ENCODE measurements at places on chromosomes 7 and 10. TPM values are rescaled to one million over a fixed set of nuclear protein-coding genes. Genes with fewer than 3 reads are reported as not detected.

Gene SPDYE16
- 1.3 TPM for total RNA-seq

Gene HECW1
- 5.0 TPM for total RNA-seq

Gene GUSB
- total RNA-seq, result 44.0 TPM

Gene WNT16
- not detected for total RNA-seq

Gene GSTO2
- 51.7 TPM for total RNA-seq

Gene SLC13A1
- total RNA-seq, result not detected

Gene PLEKHS1
- 0.31 TPM for total RNA-seq

Gene HOXA4
- 3.4 TPM for total RNA-seq

Gene ATAD1
- total RNA-seq, result 68.5 TPM

Gene TUBAL3
- total RNA-seq, result 2.5 TPM

Gene NIPSNAP2
- 136 TPM for total RNA-seq

Gene GPER1
- 3.4 TPM for total RNA-seq

DNA sequence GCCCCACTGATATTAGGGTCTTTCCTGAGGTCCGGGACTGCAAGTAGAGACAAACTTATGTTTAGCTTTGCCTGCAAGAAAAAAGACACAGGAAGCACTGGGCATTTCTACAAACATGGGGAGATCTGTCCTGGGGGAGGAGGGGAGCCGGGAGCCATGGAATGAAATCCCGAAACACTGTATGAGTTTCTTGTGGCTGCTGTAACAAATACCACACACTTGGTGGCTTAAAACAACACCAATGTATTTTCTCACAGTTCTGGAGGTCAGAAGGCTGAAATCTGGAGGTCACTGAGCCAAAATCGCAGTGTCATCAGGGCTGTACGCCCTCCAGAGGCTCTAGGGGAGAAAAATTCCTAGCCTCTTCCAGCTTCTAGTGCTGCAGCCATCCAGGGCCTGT is 114.0 kb upstream of the CHST15 start:
- no peak for DNase-seq

GRCh38 chr7:80637911-80638765 is at the start of gene CD36:
TSS of gene CD36 (plus strand) at chr7:80638642. CDS start at chr7:80646741, 8,099 bp downstream.
- no peak for DNase-seq

DNA sequence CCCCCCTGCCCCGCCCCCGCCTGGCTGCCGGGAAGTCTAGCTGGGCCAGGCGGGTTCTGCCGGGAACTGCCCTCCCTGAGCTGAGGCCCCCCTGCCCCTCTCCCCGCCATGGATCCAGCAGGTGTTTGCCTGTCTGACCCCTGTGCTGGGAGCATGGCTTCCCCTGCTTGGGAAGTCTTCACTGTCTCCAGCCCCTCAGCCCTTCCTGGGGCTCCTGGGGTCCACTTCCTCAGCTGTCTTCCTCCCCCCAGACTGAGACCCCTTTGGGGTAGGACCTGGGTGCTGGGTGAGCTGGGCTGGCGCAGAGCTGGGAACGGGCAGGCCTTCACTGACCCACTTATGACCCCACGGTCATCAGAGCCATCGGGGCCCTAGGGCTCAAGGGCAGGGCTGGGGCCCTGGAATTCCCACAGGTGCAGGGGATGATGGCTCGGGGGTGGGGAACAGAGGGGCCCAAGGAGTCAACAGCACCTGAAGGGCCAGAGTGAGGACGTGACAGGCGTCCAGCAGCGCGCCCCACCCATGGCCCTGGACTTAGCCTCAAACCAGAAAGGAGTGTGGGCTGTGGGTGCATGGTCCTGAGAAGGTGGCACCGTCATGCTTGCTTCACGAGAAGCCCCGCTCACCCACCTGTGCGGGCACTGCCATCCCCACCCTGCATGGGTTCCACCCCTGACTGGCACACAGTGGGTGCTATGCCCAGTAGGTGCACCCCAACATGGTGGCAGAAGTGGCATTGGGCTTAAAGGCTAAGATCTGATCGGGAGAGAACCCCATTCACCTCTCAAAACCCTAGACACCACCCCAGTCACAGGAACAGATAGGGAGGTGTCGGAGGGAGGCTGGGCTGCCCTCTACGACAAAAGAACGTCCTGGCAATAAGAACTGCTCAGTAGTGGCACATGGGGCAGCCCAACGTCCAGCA is 16.2 kb upstream of the TNRC18 start:
- no peak for DNase-seq

- no peak for DNase-seq
Measured at GRCh38 chr7:124764051-124764846, 1.3 kb downstream of the GPR37 start.

- no peak for DNase-seq
Measured at GRCh38 chr7:122298618-122299017, 5.9 kb downstream of the FEZF1 start.

DNA sequence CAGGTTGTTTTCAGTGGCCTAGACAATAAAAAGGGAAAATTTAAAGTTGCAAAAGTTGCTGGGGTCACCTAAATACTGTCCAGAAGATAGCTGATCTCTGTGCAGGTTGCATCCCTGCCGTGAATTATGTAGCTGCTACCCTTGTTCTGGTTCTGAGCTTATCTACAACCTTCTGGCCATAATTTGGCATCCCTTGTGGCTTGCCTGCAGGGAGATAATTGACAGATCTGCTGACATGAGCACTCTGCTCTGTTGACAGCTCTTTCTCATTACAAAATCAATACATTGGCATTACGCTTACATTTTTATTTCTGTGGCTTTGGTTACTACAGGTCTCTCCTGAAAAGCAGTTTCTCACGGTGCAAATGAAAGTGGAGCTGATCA is 29.3 kb upstream of the HECTD2 start:
- DNase-seq, result no peak

DNA sequence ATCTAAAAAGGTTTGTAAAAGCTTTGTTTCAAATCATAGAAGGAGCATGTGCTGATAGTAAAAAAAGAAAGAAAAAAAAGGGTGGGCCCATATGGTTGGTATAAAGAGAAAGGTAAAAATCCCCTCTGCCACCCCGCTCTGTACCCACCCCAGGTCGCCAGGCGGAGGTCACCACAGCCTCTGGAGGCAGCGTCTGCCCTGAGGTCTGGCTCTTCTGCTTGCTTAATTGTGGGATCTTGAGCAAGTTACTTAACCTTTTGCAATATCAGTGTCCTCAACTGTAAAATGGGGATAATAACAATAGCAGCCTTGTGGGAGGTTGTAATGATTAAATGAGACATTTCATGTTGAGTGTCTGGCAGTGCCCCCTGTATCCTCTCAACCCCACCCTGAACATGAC is 10.7 kb upstream of the PCBD1 start:
- no peak for DNase-seq

DNA sequence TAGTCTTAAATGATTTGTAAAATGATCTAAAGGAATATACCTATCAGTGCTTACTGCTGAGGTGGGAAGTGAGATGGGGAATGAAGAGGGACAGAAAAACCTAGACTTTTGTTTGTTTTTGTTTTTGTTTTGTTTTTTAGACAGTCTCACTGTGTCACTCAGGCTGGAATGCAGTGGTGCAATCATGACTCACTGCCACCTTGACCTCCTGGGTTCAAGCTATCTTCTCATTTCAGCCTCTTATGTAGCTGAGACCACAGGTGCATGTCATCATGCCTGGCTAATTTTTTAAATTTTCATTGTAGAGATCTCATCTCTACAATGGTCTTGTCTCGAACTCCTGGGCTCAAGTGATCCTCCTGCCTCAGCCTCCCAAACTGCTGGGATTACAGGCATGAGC is 116.4 kb upstream of the SEM1 start:
- no peak for DNase-seq

GRCh38 chr7:1431634-1432380 is 27.5 kb downstream of the MICALL2 start:
- DNase-seq, result no peak

GRCh38 chr7:117648203-117648866 is 168.5 kb downstream of the CFTR start:
- DNase-seq, result no peak

DNA sequence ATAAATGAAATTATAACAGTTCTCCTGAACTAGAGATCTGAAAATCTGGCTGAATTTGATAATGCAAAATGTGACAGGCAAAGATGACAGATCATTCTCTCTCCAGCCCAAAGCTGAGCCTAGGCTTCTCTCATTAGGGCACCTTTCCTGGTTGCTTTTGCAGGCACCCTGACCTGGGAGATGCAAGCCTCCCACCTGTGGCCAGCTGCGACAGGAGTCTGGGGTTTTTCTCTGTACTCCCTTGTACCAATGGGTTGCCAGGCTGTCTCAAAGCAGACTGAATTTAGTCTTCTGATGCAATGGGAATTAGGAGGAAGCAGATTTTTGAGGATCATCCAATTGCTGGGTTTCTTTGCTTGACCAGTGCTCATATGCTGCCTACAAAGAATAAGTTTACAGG is 85.0 kb upstream of the EFCAB10 start:
- DNase-seq, result no peak

DNA sequence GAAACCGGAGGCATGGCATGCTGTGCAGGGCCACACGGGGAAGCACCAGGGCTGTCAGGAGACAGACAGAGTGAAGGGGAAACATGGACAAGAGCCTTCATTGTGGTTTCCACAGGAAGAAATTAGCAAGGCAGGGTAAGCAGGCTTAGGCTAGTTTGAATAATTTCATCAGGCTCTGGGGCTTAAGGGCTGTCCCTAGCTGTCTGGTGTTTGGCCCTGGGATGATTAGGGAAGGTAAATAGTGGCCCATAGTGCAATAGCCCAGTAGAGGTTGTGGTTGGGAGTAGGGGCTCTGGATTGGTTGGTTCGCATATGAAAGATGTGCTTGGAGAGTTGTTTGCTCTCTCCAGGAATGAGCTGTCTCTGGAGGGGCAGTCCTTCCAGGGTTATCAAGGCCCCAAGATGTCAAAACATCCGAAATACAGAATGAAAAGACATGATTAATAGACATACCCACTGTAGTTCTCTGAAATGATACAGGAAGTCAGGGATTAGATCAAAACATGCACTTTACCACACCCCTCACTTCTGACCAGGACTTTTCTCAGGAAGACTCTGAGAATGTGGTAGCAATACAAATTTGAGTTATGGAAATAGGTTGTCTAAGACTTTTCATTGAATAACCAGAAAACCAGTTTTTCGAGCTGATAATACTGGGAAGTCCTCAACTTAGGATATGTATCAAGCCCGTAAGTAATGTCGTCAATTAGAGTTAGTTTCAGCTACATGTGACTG is 224.9 kb upstream of the NFE2L3 start:
- DNase-seq, result no peak

DNA sequence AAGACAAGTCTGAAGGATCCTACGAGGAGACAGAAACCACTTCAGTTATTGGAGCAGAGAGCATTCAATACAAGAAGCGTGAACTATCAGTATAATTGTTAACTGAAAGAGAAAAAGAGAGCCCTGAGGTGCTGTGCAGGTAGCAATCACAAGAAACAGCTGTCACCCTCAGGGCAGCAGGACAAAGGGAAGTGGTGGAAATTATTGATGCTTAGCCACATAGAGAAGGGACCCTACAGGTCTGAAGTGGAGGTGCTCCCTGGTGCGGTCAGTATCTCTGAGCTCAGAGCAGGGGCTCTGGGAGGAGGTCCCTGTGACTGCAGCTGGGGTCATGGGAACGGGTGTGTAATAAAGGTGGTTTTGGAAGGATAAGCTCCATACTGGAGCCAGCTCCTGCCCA is 97.8 kb upstream of the KLF6 start:
- no peak for DNase-seq

- no peak for DNase-seq
Measured at GRCh38 chr7:5448378-5449037, 24.9 kb upstream of the TNRC18 start.

- no peak for DNase-seq
Measured at GRCh38 chr10:62284221-62284620, 15.6 kb upstream of the RTKN2 start.

GRCh38 chr7:55078465-55079372 is 59.9 kb downstream of the EGFR start:
- DNase-seq, result peak; percentile 67

GRCh38 chr10:125085258-125086054 is 74.9 kb downstream of the CTBP2 start:
- no peak for DNase-seq

DNA sequence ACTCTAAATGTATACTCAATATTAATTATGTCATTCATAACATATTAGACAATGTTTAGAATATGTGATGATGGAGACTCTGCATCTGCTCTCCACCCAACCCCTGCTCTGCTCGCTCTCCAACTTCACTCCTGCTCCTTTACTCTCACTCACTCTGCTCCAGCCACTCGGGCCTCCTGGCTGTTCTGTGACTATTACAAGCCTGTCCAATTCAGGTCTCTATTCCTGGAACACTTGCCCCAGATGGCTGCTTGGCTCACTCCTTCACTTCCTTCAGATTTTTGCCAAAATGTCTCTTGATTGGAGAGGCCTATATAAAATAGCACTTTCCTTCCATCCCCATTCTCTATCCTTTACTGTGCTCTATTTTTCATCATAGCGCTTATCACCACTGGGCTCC is 84.8 kb downstream of the HBP1 start:
- DNase-seq, result no peak

DNA sequence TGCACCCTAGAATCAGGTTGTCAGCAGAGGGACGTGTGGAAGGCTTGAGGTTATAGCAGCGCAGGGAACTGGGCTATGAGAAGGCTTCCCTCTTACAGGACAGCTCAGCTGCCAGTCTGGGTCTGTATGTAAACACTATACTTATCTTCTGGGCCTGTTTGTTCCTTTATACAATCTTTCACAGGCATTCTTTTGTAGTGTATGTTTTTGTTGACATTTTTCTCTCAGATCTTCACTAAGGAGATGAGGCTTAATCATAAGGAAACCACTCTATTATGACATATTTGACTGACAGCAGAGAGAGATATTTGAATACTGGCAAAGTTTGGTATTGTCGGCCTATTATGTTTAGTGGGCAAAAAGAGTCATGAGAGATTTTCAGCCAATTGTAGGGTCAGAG is 929 bp downstream of the GBF1 start:
- no peak for DNase-seq

DNA sequence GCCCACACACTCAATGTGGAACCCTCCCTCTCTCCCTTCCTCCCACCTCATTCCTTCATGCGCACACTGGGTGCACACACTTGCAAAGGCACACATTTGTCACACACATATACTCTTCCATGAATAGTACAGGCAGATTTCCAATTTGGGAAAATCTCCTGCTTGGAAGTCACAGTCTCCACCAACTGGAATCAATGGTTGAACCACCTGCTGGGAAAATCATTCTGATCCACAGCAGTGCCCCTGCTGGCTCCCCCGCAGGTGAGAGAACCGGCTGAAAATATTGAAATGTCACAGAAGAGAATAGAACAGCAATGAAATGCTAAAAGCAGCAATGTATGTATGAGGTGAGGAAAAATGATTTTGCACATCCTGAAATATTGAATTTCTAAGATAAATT is 232.7 kb downstream of the ADAM12 start:
- no peak for DNase-seq

- DNase-seq, result no peak
Measured at GRCh38 chr7:139681463-139681755, 96.4 kb downstream of the HIPK2 start.
